Hindlimb muscle (tissue), 1 donor: ENCODE measurements at places on chromosomes 7 and 10. TPM values are rescaled to one million over a fixed set of nuclear protein-coding genes. Genes with fewer than 3 reads are reported as not detected.
A peak's percentile ranks its signal among the peaks of the same experiment; 100 is the strongest.

- no peak for DNase-seq
Measured at GRCh38 chr10:100659361-100660098, 85.9 kb upstream of the PAX2 start.

DNA sequence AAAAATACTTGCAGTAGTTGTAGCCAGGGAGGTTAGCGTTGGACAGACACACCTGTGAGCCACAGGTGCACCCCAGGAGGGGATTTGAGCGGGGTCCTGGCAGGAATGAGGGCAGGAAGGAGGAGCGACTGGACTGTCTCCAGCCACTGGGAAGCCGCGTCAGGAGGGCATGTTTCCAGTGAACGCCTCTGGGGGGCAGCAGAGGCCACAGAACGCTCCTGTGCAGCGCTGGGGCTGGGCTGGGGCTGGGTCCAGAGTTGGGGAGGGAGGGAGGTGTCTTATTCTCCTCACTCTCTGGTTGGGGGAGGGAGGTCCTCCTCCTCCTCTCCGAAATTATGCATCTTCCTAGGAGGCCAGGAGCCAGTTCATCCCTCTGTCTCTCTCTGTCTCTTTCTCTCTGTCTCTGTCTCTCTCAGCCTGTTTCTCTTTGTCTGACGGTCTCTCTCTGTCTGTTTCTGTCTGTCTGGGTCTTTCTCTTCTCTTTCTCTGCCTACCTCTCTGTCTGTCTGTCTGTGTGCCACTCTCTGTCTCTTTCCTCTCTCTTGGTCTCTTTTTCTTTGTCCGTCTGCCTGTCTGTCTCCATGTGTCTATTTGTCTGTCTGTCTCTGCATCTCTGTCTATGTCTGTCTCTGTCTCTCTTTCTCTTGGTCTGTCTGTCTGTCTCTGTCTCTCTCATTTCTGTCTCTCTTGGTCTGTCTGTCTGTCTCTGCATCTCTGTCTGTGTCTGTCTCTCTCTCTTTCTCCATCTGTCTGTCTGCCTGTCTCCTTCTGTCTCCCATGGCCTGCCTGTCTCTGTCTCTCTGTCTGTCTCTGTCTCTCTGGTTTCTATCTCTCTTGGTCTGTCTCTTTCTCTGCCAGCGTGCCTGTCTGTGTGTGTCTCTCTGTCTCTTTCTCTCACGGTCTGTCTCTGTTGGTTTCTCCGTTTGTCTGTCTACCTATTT, 9.9 kb upstream of the PSMG3 start:
- peak; percentile 77 for DNase-seq

GRCh38 chr10:8042721-8043568, 11.5 kb upstream of the GATA3 start:
- no peak for DNase-seq

- no peak for DNase-seq
Measured at GRCh38 chr10:4718544-4718943, 107.5 kb upstream of the AKR1E2 start.

GRCh38 chr10:71127773-71128172, 84.6 kb upstream of the UNC5B start:
- no peak for DNase-seq

Gene TAS2R4
- 1.6 TPM for polyA plus RNA-seq

Gene FAM237B
- polyA plus RNA-seq = not detected

Gene TMEM270
- not detected for polyA plus RNA-seq

Gene OR2A12
- not detected for polyA plus RNA-seq

Gene CCAR1
- 67.4 TPM for polyA plus RNA-seq
